Germinal center (tissue), 1 donor: ENCODE measurements at places on chromosomes 7 and 10.

- no peak for DNase-seq
Measured at GRCh38 chr7:38858259-38858884, 50.6 kb downstream of the VPS41 start.

GRCh38 chr7:106819546-106819945 lies 45.5 kb upstream of the PIK3CG start:
- DNase-seq: no peak

GRCh38 chr7:148999192-148999591 lies 29.1 kb downstream of the PDIA4 start:
- no peak for DNase-seq

GRCh38 chr10:132920101-132920925 lies 22.1 kb downstream of the CFAP46 start:
- no peak for DNase-seq

DNA sequence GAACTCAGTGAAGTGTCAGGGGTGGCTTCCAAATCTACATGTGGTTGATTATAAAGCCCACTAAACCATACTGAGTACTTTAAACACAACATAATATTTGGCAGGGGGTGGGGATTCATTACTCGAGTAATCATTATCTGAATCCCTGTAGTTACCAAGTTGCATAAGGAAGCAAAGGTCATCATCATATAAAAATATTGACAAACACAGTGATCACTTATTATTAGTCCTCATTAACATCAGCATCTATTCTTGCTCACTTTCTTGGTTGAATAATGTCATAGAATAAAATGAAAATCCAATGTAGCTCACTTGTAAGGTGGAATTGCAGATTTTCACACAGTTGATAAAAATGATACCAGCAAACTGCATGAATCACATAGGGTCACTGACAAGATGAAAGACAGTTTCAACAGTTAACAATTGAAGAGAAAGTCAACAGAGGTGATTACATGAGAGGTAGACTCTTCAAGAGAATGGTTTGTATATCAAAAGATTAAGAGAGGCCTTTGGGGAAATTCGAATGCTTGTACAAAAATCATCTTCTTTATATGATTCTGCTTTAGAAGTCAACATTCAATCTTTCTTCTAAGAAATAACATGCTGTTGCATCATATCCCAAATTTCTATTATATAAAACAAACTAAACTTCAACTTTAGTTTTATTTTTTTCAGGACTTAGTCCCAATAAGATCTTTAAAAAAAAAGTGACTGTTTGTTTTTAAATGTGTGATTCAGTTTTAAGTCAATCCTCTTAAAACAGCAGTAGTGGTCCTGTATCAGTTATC lies 185.5 kb upstream of the KLF14 start:
- no peak for DNase-seq

GRCh38 chr10:62870866-62871265 lies 54.7 kb upstream of the EGR2 start:
- DNase-seq: no peak

DNA sequence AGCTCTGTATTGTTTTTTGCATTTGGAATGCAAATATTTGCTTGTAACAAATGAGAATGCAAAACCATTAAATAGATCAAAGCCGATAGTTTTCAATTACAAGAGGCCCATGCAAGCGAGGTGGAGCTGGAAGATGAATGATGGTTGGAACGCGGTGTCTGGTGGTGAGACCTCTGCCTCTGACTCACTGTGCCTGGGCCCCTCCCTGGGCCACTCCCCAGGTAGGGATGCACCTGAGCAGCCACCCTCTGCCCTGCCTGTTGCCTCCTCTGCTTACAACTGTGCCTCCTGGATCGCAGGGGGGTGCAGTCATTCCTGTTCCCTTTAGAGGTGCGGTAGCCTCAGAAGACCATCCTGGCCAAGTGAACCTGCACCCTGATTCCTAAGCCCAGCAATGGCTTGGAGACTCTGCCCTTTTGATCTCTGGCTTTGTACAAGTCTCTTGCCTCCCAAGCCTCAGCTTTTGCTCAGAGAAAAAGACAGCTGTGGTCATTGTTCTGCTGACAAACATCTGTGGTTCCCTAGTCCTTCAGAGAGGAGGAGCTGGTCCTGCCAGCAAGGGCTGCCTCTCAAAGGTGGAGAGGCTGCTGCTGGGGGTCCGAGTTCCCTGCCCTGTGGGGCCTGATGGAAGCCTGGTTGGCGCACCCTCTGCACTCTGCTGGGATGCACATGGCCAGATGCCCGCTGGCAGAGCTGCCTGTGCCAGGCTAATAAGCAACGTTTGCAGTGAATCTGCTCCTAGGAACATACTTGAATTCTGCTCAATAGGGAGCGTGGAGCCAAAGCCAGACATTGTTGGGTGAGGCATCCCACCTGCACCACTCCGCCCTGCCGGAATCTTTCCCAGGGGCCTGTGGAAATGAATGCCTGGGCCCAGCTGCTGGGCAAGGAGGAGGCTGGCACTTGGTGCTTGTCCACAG lies 126.3 kb upstream of the TCERG1L start:
- DNase-seq: no peak

DNA sequence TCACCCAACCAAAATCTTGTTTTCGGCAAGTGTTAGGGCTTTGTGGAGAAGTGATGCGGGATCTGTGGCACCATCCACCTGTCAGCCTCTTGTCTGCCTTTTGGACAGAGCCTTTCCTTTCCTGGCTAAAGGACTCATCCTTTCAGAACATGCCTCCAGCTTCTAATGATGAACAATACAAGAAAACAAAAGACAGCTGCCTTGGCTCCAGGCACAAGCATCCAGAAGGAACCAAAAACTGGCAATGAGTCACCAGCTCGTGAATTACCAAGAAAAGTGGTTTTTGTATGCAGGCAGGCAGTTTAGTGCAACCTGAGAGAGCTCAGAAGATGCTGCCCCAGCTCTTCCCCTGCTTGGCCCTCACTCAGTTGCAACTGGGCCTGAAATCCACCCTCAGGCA lies 84.6 kb upstream of the NAMPT start:
- no peak for DNase-seq
